ENCODE measurements at places on chromosomes 1 and 21.

DNA sequence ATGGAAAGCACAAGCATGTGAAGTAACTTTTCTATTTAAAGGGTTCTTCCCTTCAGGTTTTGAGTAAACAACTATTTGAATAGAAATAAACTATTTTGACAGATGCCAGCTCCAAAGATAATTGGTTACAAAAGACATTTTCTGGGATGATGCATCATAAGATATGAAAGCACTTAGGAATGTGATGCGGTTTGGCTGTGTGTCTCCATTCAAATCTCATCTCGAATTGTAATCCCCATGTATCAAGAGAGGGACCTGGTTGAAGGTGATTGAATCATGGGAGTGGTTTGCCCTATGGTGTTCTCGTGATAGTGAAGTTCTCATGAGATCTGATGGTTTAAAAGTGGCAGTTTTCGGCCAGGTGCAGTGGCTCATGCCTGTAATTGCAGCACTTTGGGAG is 6.4 kb downstream of the DISP1 start:
- no peak for DNase-seq

- peak; percentile 81 for DNase-seq
These were observed 1.6 kb downstream of the TMEM200B start for GRCh38 chr1:29121936-29122681.

DNA sequence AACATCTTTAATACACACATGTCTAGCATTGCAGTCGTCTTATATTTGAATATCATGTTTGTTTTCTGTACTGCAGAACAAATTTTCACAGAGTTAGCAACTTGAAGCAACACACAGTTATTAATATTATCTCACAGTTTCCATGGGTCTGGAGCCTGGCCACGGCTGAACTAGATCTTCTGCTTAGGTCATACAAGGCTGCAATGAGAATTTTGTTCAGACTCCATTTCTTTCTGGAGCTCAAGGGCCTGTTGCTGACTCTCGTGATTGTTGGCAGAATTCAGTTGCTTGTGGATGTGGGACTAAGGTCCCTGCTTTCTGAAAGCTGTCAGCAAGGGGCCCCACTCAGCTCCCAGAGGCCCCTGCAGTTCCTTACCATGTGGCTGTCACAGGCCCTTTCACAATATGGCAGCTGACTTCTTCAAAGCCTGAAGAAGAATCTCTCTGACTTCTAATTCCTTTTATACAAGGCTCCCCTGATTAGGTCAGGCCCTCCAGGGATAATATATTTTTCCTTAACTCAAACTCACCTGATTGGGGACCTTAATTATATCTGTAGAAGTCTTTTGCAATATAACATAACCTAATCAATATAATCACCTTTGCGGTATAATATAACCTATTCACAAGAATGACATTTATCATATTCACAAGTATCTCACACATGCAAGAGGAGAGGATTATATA is 296.3 kb downstream of the NFIA start:
- no peak for DNase-seq

GRCh38 chr21:28325618-28326017 is 667.1 kb downstream of the LTN1 start:
- DNase-seq: no peak

DNA sequence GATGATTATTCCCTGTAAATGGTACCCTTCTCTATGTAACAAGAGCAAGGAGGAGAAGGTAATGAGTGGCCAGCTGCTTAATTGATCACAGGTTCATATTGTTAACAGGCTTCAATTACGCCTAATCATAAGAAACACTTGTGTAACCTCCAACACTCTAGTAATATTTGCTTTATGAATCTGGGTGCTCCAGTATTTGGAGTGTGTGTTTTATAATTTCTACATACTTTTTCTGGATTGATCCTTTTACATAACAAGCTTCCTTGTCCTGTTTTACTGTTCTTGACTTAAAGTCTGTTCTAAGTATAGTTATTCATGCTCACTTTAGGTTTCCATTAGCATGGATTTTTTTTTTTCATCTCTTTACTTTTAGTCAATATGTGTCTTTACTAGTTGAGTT is 984.2 kb downstream of the AMY1C start:
- no peak for DNase-seq

GRCh38 chr1:35845766-35846165 is 37.2 kb upstream of the AGO1 start:
- DNase-seq: no peak

GRCh38 chr1:33043267-33044092 is 6.8 kb upstream of the AK2 start:
- DNase-seq: no peak

- DNase-seq: no peak
These were observed 242.9 kb downstream of the GRIK1 start for GRCh38 chr21:29696937-29697336.

GRCh38 chr1:35447278-35447677 is 109.9 kb downstream of the KIAA0319L start:
- no peak for DNase-seq

- DNase-seq: no peak
These were observed 267.4 kb downstream of the CAMTA1 start for GRCh38 chr1:7052701-7053100.

- DNase-seq: no peak
These were observed 4.7 kb downstream of the MINDY1 start for GRCh38 chr1:151002051-151002450.

GRCh38 chr1:33848205-33848937 is 15.5 kb upstream of the HMGB4 start:
- no peak for DNase-seq

DNA sequence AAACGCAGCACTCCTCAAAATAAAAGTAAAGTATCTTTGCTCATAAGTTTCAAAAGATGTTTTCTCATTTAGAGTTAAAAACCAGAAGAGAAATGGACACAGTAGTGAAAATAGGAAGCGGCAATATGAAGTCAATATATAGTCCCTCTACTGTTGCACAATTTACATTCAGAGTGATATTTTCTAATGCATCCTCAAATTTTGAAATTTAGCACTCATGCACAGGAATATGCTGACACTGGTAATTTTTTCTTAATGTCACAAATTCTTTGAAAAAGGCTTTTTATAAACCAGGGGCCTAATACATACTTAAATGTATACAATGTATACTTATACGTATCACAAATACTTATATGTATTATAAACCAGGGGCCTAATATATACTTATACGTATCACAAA is 19.5 kb downstream of the ST7L start:
- no peak for DNase-seq

- DNase-seq: no peak
These were observed 1.1 kb downstream of the VWA1 start for GRCh38 chr1:1436630-1437032.

DNA sequence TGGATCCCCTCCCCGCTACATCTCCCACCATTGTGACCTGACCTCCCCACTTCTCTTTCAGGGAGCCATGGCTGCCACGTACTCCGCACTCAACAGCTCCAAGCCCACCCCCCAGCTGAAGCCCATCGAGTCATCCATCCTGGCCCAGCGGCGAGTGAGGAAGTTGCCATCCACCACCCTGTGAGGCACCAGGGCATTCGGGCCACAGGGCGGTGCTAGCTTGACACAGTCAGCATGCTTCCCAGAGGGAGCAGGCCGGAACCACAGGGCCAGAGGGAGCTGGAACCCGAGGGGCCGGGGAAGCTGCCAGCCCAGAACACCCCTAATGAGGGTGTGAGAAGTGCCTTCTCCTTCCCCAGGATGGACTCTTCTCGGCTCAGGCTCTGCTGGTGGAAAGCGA is 44.5 kb downstream of the RPS6KA1 start:
- DNase-seq: no peak

DNA sequence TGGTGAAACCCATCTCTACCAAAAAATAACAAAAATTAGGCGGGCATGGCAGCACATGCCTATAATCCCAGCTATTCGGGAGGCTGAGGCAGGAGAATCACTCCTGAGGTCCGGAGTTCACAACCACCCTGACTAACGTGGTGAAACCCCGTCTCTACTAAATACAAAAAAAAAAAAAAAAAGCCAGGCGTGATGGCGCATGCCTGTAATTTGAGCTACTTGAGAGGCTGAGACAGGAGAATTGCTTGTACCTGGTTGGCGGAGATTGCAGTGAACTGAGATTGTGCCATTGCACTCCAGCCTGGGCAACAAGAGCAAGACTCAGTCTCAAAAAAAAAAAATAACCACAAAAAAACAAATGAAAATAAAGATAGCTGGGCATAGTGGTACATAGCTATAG is 42.3 kb downstream of the CC2D1B start:
- no peak for DNase-seq

DNA sequence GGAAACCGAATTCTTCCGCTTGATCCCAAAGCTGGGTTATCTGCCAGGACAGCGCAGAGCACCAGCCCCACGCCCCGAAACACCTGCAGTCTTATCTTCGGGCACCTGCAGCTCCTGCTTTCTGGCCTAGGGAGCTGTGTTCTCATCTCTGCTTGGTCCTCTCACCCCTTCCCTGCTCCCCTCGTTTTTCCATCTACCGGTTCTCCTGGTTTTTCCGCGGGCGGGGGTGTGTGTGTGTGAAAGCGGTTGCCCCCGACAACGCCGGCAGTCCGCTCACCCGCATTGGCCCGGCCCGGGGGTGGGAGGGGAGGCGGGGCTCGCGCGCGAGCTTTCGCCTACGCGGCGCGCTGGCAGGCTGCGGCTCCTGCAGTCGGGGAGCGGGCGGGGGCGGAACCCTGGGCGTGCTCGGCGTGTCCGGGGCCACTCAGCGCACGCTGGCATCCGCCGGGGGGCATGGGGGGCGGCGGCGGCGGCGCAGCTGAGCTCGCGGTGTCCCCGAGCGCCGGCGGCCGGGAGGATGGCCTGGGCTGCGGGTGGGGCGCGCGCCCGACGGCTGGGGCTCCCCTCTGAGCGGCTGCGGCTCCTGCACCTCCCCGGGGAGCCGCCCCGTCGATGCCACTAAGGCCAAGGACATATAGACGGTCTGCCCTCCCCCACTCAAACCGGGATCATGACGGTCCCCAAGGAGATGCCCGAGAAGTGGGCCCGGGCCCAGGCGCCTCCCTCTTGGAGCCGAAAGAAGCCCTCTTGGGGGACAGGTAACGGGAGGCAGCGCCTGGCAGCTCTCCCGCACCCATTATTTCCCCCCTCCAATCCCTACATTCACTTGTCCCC is 3.2 kb downstream of the ATP8B2 start:
- DNase-seq: peak; percentile 88

- DNase-seq: no peak
These were observed 151.0 kb downstream of the ST6GALNAC5 start for GRCh38 chr1:77018311-77018710.

DNA sequence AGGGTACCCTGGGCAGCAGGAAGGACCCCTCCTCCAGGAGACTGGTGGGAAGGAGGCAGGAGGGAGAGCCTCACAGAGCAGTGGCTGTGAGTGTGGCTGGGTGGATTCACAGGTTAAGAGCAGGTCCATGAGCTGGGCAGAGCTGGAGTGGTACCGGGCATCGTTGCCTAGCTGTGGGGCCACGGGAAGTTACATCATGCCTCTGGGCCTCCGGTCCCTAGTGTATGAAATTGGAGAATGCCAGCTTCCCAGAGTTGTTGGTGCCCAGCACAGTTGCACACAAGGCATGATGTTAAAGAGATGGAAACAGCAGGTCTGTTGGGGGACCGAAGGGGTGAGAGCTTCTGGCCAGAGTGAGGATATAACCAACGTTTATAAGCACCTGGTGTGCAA is 18.5 kb downstream of the FOXO6 start:
- no peak for DNase-seq

- no peak for DNase-seq
These were observed 124.2 kb downstream of the KCNN3 start for GRCh38 chr1:154745750-154746425.

DNA sequence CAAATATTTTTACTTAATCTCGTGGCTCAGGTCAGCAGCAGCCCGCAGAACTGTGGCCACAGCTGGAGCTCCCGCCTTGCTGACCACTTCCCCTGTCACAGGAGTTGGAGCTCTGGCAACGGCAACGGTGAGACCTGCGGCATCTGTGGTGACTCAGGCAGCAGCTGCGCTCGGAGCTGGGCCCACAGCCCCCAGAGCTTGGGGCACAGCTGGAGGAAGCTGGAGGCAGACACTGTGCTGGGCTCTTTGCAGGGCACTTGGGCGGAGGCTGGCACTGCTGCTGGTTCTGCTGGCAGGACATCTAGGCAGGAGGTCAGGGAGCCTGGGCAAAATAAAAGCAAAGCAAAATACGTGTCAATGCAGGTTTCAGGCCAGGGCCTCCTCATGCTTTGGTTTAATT is at the start of gene LCE3A:
Gene LCE3A (minus strand): TSS at position 301 of the 400 bp plus-strand sequence. CDS start 0 bp downstream, at position 301.
- DNase-seq: no peak

DNA sequence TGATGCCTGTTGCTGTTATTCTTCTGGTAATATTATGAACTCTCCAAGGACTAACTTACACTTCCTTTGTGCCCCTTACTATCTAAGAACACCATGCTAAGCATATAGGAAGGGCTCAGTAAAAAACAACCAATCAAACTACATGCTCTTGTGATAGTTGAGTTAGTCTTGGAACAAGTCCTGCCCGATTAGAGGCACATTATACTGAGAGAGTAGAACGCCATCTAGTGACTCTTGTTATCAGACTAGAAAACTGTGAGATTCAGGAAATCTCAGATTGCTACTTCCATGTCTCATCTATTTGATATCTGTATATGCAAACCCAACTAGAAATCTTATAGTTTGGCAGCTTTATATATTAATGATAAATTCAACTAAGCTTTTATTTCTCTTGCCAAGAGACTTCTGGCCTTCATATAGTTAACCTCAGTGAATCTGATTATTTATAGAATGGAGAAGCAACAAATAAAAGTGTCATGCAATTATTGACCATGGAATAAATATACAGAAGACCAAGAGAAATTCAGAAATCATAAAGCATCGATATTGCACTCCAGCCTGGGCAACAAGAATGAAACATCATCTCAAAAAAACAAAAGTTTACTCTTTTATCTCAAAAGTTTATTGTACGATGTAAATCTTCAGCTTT is 7.8 kb upstream of the SRRM1 start:
- no peak for DNase-seq

- DNase-seq: no peak
These were observed 129.1 kb upstream of the NGF start for GRCh38 chr1:115467196-115467595.

DNA sequence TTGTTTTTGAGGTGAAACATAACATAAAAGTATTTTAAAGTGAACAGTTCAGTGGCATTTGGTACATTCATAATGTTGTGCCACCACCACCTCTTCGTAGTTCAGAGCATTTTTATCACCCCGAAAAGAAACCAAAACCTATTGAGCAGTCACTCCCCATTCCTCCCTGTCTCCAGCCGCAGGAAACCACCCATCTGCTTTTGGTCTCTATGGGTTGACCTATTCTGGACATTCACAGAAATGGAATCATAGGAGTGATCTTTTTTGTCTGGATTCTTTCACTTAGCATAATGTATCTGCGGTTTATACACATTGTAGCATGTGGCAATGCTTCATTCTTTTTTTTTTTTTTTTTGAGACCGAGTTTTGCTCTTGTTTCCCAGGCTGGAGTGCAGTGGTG is 141.2 kb downstream of the VPS13D start:
- no peak for DNase-seq
